AG09319 (cell line): ENCODE measurements at places on chromosomes 6 and 20.

DNA sequence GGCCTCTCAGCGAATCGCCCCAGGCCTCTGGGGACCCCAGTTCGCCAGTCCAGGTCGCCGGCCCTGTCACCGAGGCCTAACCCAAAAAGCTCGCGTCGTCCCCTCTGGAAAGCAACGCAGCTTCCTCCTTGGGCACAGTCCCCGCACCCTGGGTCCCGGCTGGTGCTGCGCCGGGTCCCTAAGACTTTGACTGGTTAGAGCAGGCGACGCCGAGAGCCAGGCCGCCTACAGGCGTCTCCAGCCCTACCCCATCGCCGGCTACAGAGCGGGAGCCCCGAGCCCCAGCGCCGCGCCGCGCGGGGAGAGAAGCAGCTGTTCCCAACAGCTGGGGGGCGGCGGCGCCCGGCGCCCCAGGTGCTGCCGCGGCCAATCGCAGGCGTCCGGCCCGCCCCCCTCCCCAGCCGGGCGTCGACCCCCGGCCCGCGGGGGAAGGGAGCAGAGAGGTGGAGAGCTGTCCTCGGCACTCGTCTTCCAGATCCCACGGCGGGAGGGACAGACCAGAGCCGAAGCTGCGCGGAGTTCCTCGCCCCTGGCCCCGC lies 540 bp upstream of the RBM24 start:
- DNase-seq, result no peak

GRCh38 chr6:134593887-134594286 lies 276.0 kb upstream of the SGK1 start:
- DNase-seq, result no peak

DNA sequence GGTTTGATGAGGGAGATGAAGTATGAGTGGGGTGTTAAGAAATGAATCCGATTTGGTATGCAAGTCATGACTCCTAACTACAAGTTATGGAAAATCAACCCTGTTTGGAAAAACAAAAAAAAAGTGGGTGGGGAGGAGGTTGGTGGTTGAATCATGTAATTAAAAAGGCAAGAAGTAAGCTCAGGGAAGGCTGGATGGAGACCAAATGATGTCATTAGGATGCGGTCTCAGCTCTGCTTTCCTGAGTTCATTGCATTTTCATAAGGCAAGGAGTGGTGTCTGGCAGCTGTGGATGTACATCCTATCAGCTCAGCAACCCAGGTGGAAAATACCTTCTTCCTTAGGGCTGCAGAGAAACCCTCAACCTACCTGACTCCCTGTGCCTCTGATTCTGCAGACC lies 60.4 kb upstream of the AKAP12 start:
- peak; percentile 73 for DNase-seq

DNA sequence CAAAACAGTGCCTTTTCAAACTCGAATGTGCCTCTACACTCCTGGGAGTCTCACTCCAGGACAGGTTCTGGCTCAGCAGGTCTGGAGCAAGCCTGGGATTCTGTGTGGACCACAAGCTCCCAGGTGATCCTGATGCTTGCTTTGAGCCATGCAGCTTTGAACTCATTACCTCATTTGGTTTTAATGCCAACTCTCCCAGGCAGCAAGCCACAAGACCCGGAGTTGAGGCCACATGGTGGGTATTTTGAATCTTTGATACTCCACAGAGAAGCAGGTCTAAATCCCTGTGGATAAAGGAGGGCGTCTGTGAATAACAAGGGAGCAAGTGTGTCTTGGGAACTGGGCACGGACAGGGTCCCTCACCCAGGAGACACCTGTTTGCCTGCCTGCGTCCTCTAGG lies 205.4 kb upstream of the CST7 start:
- no peak for DNase-seq
